HuH-7 (cell line): ENCODE measurements at places on chromosomes 5 and 9.

- no peak for DNase-seq
These were observed 420.8 kb upstream of the BRINP1 start for GRCh38 chr9:119789987-119790386.

DNA sequence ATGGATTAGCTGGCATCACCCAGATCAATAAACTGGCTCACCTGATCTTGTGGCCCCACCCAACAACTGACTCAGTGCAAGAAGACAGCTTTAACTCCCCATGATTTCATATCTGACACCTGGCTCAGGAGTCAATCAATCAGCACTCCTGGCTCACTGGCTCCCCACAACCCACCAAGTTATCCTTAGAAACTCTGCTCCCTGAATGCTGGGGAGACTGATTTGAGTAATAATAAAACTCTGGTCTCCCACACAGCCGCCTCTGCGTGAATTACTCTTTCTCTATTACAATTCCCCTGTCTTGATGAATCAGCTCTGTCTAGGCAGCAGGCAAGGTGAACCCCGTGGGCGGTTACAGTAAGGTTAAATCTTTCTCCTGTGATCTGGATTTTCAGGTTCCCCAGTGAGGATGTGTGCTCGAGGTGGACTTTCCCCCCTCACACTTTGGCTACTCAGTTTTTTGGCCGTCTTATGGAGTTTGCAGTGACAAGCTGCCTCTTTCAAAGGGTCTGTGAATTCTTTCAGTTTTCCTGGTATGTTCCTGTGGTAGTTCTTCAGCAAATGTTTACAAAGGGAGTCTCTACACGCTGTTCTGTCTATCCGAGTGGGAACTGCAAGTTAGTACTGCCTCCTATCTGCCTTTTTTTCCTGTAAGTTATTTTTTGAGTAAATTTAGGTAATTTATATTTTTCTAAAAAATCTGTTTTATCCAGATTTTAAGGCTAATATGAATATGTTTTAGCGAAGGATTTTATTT, 500.2 kb upstream of the NUDT12 start:
- DNase-seq: no peak

GRCh38 chr5:10581867-10582511, 18.1 kb downstream of the ANKRD33B start:
- no peak for DNase-seq

DNA sequence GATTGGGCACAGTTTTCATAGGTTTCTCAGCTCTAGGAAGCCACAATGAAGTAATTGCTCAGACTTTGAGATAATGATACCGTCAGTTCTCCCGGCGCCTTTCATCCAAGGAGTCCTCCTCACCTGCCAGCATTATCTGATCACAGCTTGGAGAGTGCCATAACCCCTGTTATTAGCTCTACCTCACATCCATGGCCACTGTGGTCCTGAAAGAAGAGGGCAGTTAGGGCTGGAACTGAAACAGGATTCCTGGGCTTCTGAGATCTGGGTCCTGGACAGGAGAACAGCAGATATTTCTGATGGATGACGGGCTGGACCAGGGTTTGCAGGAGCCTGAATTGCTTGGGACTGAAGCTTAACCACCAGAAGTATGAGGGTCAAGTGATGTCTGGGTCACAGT, 13.5 kb downstream of the RGS3 start:
- no peak for DNase-seq

DNA sequence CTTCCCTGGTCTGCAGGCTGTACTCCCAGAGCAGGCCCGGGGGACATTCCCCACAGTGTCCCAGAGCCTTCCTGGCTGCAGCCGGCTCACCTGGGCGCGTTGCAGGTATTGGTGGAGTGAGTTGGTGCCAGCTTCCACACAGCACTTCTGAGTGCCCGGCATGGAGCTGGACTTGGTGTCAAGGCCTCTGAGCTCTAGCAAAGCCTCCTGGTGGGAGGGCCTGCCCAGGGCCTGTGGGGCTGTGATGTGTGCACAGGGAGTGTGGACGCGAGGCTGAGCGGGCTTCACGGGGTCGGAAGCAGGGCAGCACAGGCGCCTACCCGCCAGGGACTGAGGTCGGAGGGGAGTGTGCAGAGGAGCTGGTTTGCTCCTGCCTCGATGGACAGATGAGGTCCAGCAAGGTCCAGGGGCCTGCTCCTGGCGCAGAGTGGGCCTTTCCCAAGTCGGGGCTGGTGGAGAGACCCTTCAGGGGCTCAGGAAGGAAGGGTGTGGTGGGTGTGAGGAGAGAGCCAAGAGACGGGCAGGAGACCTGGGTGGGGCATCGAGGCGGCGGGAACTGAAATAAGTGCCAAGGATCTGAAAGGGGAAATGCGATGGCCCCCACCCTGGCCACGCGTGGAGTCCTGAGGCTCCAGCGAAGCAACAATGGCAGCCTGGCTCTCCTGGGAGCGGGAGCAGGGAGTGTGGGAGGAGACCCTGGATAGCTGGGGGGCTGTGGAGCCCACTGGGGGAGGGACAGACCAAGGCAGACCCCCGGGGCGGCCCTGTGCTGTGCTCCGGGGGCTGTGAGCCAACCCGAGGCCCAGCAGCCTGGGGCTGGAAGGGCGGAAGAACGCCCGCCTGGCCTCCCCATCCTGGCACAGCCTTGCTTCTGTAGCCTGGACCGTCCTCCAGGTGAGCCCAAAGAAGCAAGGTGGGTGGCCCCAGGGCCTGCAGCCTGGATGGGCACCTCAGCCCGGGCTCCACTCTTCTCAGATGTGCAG, 78.4 kb downstream of the RXRA start:
- no peak for DNase-seq

DNA sequence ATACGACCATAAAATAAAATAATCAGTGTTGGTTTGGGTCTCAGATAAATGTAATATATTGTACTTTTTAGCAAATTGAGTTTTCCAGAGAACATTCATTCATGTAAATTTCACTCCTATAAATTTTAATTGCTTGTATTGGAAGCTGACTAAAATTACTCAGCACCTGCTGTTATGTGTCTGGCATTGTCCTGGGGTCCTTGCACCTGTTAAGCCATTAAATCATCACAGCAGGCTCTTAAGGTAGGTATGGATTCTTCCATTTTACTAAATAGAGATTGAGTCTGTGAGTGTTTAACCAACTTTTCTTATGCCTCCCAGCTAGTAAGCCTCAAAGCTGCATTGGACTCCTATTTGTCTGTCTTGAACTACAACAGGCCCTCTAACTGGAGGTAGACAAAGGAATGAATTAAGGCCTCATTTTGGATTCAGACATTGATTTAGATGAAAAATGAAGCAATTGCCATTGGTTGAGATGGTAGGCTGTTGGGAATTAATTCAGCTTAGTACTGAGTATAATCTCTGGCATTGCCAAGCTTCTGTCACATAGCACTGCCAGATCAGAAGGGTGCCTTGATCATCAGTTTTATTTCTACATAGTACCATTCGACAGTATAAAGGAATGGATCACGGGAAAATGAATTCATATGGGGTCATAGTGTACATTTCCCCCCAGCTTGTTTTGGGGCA, 78.9 kb downstream of the PARP8 start:
- no peak for DNase-seq

DNA sequence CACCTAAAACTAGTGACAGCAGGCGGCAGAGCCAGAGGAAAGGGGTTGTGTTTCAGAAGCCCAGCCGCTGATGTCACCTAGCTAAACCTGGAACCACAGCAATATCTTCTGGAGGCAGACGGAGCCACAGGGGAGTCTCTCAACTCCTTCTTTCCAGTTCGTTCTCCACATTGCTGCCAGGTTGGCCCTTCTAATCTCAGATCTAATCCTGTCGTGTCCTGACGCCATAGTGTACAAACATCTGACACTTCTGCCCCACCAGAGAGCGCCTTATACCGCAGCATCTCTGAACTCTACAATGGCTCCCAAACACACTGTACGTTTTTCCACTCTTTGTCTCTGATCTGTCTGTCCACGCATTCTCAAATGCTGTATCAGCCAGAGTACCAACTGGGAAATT, 240.0 kb downstream of the SMARCA2 start:
- no peak for DNase-seq

DNA sequence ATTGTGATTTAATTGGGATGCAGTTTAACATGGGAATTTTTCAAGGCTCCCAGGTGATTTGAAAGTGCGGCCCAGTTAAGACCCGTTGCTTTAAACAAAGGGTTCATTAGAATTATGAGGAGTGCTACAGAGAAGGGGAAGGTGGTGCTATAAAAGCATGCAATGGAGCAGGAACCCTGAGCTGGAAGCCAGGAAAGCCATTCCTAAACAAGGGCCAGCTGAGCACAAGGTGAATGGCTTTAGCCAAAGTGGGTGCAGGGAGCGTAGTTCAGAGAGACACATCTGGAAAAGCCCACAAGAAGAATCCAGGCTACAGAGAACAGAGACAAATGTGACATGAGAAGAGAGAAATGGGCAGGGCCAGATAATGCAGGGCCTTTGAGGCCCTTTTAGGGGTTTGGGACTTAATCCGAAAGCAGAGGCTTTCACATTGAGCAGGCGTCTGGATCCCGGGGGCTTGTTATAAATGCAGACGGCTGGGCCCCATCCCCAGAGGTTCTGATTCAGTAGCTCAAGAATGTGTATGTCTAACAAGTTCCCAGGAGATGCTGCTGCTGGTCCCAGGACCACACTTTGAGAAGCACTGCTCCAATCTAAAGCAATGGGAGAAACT, 138.1 kb upstream of the WWC1 start:
- no peak for DNase-seq

DNA sequence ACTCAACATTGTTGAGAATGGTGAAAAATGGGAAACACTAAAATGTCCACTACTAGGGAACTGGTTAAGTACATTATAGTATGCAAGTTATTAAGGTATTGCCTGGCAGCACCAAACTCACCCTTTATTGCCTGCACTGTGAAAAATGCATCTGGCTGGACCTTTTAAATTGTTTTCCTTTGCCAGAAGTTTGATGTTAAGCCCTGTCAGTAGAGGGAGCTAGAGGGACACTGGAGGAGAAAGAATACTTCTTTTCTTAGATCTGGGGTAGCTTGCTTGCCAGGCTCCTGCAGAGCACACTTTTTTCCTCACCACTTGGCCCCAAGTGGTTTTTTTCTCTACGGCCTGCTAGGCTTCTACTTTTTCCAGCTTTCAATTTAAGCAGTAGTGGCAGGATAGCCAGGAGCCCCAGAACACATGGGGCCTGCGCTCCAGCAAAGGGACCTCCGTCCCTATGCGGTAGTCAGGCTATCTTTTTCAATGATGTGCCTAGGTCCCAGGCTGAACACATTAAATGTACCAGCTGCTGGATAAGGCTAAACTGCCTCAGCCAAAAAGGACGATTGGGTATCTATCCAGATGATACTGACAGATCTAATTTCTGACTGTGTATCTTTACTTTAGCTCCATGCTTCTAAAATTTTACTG, 8.0 kb upstream of the HABP4 start:
- DNase-seq: peak; percentile 28

GRCh38 chr9:29449306-29449705, 1876.0 kb upstream of the C9orf72 start:
- no peak for DNase-seq

DNA sequence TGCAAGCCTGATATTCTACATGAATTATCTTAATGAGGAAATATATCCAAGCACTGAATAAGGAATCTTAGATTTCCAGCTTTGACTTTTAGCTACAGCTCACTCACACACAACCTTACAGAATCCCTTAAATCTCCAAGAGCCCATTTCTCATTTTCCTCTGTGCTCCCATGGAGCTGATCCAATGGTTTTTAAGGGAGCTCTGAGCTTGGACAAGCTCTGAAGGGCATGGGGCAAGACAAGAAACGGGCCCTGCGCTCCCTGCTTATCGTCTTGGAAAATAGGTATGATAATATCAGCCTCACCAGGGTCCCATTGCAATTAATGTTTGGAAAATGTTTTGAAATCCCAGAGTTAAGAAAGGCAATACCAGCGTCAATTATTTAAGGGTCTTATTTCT, 1021.7 kb downstream of the NR2F1-AS1 start:
- no peak for DNase-seq
